ENCODE measurements at places on chromosomes 7 and 10.

DNA sequence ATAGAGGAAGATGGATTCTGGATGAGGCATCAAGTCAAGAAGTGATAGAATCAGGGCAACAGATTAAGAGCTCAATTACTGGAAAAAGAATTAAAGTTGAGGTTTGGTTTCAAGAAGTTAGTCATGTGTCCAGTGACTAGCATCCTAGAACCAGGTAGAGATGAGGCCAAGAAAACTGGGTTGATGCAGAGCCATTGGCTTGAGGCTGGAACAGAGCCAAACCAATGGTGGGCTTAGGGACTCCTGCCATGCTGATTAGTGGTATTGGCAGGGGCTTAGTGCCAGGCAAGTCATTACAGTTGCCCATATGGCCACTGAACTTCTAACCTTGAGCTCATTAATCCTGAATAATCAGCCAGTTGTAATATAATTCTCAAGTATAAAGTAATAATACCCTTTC is 18.5 kb downstream of the ZNF277 start:
- DNase-seq = no peak

- no peak for DNase-seq
These were observed 330.1 kb downstream of the ADARB2 start for GRCh38 chr10:1406967-1407945.

GRCh38 chr10:88313878-88314277 is 269.2 kb downstream of the RNLS start:
- DNase-seq = no peak

GRCh38 chr7:1873421-1873820 is 203.3 kb downstream of the ELFN1 start:
- DNase-seq = no peak

- DNase-seq = no peak
These were observed 76.7 kb downstream of the ZEB1 start for GRCh38 chr10:31395695-31396094.

DNA sequence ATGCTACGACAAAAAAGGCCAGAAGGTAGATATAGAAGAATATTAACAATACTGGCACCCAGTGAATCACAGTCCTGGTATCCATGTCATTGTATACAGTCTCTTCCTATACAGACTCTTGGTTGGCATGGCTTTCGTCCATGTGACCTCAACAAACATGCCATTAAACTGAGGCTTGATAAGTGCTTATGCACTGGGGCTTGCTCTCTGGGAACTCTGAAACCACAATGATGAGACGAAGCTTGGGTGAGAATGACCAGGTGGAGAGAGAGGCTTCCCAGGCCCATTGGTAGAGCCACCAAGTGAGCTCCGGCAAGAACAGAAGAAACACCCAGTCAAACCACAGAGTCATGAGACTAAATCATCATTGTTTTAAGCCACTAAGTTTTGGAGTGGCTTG is 33.2 kb downstream of the PNPLA8 start:
- no peak for DNase-seq

- no peak for DNase-seq
These were observed 38.8 kb upstream of the CFAP46 start for GRCh38 chr10:132981173-132981555.

GRCh38 chr7:42961170-42961569 is 29.0 kb downstream of the MRPL32 start:
- no peak for DNase-seq

DNA sequence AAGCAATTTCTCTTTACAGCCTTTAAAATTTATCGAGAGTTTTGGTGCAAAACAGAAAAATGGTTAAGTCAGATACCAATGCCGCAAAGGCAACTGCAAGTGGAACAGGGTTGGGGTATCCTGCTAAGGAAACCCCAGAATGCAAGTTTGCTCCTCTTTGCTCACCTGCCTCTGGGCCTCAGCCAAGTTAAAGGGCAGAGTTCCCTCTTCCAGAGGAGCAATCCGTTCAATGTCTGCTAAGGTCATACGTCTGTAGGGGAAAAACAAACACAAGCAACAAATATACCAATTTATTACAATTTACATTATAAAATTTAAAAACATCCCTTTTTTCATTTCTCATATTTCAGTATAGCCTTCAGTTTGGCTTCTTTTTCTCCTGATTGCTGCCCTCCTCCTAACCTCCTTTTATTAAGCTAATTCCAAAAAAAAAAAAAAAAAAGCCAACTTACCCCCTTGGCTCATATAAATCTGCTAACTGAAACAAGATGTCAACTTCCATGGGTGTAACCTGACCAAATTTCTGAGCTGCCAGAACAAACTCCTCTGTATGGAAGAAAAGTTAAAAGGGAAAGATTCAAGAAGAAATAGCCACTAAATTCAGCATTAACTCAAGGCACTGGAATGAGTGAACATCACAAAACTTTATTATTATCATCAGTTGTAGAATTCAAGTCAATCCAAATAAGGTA is 132.6 kb downstream of the SLC25A13 start:
- no peak for DNase-seq

- DNase-seq = no peak
These were observed 1.5 kb downstream of the ZC3HAV1L start for GRCh38 chr7:139034336-139034735.

- DNase-seq = no peak
These were observed 220.5 kb downstream of the BAMBI start for GRCh38 chr10:28897617-28898464.
